ENCODE measurements at places on chromosomes 2 and 18.

GRCh38 chr2:147045113-147045512 lies 799.7 kb upstream of the ACVR2A start:
- DNase-seq = peak; percentile 76

- DNase-seq = no peak
Measured at GRCh38 chr18:12907258-12907925, 23.4 kb upstream of the PTPN2 start.

DNA sequence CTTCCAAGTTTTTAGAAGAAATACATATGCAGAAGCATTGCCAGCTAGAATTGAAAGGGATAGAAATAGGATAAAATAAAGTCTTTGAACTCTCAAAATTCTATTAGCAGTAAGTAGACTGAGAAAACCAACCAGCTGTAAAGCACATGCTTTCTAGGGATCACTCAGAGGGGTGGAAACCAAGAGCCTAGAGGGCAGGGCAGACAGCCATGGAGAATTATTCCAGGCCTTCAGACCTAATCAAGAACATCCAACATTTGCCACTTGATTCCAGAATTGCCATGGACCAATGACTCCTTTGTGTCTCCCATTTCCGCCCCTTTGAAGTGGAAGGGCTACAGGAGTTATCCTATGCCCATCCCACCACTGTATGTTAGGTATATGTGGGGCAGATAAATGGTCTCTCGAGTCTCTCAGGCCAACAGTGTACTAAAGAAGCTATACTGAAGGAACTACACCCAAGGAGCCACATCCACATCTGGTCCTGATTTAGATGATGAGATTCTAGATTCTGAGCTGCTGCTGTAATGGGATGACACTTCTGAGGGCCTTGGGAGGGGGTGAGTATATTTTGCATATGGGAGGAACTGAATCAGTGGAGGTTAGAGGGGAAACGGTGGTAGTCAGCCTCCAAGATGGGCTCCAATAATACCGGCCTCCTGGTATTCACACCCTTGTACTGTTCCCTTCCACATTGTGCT lies 4.0 kb downstream of the FARSB start:
- no peak for DNase-seq

DNA sequence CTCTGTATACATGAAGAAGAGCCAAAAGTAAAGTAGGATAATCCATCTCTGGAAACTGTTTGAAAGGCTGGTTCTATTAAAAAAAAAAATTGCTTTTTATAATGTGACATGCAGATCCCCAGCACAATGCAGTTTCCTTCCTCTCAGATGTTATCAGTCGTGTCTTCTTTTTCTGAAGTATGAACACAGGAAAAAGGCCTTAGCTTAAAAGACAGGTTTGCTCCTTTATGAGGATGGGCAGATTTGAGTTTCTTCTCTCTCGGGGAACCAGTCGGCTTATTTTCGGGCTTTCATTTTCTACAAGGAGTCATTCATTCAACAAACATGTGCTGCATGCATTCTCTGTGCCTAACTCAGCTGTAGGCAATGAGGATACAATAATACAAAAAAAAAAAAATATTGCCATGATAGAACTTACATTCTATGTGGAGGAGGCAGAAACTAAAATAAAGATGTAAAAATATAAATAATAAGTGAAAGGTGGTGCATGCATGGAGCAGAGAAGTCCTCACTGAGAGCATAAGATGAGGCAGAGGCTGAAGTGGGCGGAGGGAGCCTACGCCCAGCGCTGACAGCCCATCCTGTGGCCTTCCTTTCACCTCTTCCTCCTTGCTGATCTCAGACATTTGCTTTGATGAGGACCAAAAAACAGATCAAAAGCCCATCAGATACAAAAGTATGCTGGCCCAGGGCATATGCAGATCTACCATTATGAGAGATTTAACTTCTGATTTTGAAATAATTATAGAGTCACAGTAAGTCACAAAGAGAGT lies at the start of gene CD226:
Gene CD226, minus strand, starts transcription at position 513 of the 773 bp plus-strand sequence. Its CDS starts 467 bp downstream, at position 46.
- no peak for DNase-seq

DNA sequence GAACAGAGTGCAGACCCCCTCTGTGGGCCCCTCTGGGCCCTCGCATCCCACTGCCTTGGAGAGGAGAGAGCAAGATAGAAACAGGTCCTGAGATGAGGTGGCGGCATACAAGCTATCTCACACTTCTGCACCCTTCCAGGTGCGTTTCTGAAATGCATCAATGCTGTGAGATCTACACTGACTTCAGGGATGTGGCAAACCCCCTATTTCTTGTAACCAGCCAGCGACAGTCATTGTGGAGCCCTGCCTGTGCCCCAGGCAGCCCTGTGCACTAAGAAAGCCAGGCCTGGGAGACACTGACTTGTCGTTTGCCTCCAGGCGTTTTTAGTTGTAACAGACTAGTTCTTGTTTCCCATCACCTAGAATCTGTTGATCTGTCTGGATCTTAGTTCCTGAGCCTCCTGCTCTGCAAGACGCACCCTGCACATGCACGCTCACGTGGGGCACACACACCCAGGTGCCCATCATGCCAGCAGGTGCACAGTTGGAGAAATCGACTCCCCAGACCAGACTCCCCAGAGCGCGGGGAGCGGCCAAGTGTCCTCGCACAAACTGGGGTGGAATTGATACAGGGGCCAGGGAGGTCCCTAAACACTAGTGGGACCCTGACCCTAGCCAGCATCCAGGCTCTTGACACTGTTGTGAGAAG lies 238.0 kb downstream of the FAM210A start:
- DNase-seq = peak; percentile 81

GRCh38 chr2:39541011-39541930 lies 104.2 kb upstream of the MAP4K3 start:
- DNase-seq = no peak

GRCh38 chr2:197268786-197269584 lies 41.6 kb downstream of the ANKRD44 start:
- DNase-seq = no peak

DNA sequence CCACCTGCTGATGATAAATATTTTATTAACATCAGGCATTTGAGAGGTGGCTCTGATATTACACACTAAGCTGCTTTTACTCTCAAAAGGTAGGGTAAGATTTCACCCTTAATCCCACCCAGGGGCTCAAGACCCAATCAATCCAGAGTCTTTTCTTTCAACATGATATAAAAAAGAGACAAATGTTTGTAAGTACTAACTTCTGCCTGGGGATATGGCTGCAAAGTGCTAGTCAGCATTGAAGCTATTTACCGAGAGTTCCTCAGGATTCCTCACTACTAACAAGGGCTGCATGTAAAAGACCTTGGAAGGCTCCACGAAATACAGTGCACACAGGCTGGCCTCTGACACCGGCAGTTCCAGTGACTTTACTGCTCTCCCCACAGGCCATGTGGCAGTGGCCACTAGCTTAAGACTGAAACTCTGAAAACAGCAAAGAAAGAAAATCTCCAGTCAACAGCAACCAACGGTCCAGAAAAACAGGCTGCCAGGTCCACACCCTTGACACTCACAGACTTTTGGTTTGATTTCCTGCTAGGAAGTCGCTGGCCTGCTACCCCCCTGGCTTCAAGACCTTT lies 11.2 kb downstream of the MREG start:
- DNase-seq = no peak

- peak; percentile 85 for DNase-seq
Measured at GRCh38 chr2:197179744-197180498, 130.7 kb downstream of the ANKRD44 start.

DNA sequence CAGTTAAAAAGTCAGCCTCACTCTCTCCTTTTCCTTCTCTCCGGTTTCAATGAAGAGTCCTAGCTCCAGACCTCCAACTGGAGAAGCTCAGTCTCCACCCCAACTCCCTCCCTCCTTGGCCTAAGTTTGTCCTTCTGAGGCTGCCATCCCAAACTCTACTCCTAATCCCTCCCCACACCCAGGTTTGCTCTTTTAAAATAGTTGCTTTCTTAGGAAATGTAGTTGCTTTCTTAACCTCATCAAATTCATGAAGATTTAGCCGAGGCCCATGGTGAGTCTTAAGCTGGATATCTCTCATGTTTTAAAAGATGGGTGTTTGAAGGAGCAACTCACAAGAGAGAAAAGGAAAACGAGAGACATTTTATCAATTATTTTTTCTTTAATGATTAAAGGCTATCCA lies 937 bp upstream of the LANCL1 start:
- no peak for DNase-seq

DNA sequence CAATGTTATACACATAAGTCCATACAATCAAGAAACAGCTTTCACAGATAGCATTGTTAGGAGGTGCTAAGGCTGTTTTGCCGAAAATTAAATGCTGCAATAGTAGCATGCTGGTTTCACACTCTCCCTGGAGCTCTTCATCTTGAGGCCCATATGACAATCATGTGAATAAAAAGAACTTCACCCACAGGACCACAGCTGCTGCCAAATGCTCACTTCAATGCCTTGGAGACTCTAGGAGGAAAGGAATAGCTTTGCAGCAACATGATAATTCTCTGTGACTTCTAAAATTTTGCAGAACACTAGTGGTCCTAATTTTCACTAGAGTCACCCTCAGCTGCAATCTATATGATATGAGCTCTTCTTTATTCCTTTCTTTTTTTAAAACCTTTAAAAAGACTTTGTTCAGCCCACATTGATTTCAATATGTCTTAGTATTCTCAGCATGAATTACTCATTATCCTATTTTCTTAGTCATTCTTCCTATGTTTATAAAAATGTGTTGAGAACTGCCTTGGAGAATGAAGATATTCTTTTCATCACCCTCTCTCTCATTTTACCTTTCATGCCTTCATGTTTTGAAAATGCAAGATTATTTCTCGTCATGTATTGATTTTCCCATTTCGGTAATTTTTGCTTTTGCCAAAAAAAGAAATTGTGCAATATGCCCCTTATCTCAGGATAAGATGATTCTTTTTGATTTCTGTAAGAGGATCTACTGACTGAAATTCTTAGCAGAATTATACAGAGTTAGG lies 108.2 kb downstream of the PDE1A start:
- no peak for DNase-seq

GRCh38 chr18:47566809-47567208 lies 315.3 kb upstream of the SKOR2 start:
- no peak for DNase-seq

- DNase-seq = no peak
Measured at GRCh38 chr2:239297142-239298004, 103.4 kb downstream of the HDAC4 start.

DNA sequence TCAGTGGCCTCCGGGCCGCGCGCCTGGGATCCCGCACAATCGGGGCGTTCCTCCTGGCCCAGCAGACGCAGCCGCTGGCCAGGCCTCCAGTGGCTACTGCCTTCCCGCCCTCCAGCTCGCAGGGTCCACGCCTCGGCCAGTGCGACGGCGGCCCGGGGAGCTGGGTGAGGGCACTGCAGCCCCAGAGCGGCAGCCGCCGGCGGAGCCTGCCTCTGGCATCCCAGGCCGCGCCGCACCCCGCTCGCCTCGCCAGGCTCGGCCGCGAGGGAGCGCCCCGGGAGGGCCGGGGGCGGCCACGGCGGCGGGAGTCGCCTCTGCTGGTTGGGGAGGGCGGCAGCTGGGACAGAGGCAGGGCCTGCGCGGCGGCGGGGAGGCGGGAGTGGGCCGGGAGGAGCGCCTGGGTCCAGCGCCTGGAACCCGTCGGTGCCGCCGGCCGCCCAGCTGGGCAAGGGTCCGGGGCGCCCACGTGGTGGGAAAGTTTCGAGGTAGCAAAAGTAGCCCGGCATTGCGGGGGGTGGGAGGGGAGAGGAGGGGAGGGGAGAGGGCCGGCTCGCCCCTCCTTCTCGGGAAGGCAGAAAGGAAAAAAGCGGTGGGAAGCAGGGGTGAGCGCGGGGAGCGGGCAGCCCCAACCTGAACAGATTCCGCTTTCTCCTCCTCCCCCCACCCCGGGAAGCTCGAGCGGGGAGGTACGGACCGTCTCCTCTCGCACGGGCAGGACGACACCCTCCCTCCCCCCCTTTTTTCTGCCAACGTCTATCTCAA lies 1.5 kb upstream of the INHBB start:
- no peak for DNase-seq

GRCh38 chr2:227630322-227630721 lies 13.0 kb downstream of the SCYGR4 start:
- DNase-seq = no peak

DNA sequence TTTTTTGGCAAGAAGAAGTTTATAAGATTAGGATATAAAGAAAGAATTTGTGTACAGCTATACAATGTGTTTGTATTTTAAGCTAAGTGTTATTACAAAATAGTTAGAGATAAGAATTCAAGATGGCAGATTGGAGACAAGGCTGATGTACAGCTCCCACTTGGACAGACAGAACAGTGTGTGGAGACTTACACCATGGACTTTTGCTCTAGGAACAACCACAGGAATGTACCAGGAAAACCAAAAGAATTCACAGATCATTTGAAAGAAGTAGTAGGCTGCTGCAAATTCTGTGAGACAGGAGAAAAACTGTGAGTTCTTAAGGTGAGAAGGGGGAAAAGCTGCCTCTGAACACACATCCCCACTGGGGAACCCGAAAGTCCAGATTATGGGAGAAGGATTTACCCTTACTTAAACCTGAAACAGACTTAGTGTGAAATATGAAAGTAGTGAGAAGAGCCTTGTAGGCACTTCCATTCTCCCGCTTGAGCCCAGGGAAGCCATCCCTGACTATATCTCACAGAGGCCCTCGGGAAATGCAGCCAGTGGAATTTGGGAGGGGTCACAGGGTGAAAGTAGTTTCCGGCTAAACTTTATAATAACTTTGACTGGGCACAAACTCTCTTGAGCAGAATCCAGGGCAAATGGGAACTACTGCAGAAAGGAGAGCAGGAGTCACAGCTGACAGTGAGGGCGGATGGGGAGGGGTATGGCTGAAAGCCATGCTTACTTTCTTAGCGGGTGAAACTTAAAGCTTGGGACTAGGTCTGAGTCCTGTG lies 11.6 kb upstream of the RPRD1A start:
- no peak for DNase-seq

DNA sequence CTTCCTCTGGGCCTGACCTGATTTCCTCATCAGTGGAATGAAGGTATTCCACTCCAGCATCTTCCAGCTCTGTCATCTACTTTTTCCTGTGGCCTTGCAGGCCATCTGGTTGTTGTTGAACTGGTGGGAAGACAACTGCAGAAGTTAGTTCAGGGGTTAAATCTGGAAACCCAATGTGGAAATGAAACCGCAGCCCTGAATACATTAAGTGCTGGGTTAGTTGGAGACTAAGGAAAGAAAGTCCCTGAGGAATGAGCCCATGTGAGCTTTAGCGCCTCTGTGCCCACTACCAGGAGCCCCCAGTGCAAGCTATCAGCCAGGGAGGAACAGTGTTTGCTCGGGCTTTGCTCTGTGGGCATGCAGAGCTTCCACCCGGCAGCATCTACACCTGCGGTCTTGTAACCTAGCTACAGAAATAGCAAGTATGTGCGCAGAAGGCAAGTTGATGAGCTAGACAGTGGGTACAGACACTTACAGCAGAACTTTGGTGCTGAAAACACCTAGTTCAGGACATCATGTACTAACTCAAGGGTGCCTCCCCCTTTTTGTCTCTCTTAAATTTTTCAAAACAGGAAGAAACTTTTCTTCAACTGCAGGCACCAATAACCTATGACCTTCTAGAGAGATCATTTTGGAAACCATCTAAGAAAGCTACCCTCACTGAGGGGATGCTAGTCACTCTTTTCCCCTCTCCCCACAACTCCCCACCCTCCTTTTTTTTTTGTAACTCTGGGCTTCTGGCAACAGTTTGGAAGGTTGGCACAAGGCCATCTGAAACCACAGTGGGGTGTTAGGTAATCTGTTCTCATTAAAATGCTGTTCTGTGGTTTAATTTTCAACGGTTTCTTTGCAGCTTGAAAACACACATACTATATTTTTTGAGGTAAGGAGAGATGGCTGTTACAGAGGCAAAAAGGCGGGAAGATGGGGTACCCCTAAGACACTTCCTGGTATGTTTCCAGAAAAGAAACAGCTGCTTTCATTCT lies 18.3 kb upstream of the CXCR4 start:
- no peak for DNase-seq
